ENCODE measurements at places on chromosomes 3 and 15.

- DNase-seq: no peak
Observed at GRCh38 chr3:164406281-164406680, 672.0 kb downstream of the SI start.

DNA sequence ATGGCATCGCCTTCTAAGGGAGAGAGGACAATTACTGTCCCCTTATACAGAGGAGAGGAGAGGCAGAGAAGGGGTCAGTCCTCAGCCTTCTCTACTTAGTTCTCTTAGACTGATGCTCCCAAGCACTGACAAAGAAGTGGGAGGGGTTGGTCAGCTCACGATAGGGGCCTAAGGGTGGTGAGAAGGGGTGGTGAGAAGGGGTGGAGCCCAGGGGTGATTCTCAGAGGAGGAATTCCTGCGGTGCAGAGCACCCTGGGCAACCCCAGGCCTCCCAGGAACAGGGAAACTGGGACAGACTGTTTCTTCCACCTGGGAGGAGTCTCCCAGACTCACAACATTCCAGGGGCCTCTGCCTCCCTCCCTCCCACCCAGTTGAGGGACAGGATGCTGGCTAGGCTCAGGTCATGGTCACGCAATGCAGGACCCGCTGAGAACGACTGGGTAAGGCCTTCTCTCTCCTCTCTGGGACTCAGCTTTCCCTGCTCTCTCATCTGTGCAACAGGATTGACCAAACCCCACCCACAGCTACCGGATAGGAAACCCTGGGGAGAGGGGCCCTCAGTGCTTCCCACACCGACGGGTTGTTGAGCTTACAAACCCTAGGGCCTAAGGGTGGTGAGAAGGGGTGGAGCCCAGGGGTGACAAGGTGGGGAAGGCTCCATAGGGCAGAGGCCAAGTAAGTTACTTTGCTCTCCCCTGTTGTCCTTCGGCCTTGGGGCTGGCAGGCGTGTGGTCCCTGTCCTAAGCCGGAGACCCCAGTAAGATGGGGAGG, 1.5 kb downstream of the TPRA1 start:
- no peak for DNase-seq

- DNase-seq: no peak
Observed at GRCh38 chr3:174229916-174230315, 629.2 kb upstream of the NAALADL2 start.

- no peak for DNase-seq
Observed at GRCh38 chr15:75348562-75349350, 1.9 kb downstream of the NEIL1 start.

GRCh38 chr3:161556533-161556932, 59.9 kb downstream of the OTOL1 start:
- DNase-seq: no peak

All from stimulated activated CD4-positive, alpha-beta T cell treated with anti-CD3 and anti-CD28 coated beads, Interleukin-1b, Interleukin-23, amount 100 ng/mL, for 1 hour (primary cell).